Memory B cell (primary cell): ENCODE measurements at places on chromosomes 7 and 10.

DNA sequence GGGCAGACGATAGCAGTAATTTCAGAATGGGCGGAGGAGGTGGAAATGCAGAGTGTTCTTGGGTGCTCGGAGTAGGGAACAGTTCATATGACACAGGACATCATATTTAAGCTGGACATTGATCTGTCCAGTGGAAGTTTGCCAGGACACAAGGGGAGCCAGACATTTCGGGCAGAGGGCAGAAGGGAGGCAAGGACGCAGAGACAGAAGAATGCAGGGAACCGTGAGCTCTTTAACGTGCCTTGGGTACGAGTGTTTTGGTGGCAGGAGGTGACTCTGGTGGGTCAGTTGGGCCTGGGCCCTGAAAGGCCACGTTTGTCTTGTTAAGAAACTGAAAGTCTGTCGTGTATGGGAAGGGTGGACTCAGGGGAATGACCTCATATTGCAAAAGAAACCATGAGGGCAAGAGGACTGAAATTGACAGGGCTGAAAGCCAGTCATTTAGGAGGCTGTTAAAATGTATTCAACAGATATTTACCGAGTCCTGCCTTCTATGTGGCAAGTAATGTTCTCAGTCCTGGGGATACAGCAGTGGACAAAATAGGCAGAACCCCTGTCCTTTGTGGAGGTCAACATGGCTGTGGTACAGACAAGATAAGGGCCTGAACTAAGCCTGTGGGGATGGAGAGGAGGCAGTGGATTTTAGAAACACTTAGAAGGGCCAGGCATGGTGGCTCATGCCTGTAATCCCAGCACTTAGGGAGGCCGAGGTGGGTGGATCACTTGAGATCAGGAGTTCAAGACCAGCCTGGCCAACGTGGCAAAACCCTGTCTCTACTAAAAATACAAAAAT is 2.2 kb downstream of the OPTN start:
- DNase-seq = no peak

GRCh38 chr7:133804127-133804526 is 323.0 kb upstream of the LRGUK start:
- DNase-seq = no peak

DNA sequence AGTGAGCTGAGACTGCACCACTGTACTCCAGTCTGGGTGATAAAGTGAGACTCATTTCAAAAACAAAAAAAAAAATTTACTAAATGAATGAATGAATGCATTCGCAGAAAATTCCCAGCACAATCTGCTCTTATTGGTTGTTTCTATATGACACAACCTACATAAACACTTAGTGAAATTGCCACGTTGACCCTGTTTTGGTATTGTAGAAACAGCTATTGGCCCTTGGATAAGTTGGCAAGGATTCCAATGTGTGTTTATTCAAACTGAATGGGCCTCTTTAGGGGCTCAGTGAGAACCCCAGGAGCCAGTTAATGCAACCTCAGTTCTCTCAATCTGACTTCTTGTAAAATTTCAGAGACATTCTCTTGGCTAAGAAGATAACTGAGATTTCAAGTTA is 66.0 kb downstream of the HHEX start:
- no peak for DNase-seq

- no peak for DNase-seq
These were observed 13.6 kb downstream of the GPRIN2 start for GRCh38 chr10:46542567-46543465.

DNA sequence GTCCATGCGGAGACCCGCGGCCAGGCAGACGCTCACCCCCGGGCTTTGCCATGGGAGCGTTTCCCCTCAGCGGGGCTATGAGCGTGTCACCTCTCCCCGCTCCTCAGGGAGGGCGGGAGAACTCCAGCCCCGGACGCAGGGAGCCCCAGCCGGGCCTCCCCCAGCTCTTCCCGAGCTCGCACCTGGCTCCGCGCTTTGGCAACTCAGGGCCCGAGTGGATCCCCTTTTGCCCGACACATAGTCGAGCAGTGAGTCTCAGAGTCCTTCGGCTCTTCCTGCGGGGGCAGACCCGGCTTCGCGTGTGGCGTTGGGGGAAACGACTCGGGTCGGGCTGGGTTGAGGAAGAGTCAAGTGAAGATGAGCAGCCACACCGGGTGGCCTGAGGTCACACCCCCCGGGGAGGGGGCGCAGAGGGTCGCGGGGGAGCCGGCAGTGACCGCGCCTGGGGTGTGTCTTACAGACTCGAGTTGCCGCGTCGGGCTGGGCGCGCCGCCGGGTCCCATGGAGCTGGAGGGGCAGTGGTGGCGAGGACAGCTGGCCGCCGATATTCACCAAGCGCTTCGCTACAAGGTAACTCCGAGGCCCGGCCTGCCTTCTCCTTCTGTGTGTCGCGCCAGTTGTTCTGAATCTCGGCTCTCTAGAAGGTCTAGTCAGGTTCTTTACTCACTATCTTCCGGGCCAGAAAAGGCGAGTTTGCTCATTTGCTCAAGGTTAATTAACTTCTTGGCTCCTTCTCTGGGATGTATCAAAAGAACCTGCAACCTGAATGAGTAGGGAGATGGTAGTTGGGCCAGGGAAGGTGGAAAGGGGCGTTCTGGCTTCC is 721 bp downstream of the CCNJ start:
- peak; percentile 43 for DNase-seq

DNA sequence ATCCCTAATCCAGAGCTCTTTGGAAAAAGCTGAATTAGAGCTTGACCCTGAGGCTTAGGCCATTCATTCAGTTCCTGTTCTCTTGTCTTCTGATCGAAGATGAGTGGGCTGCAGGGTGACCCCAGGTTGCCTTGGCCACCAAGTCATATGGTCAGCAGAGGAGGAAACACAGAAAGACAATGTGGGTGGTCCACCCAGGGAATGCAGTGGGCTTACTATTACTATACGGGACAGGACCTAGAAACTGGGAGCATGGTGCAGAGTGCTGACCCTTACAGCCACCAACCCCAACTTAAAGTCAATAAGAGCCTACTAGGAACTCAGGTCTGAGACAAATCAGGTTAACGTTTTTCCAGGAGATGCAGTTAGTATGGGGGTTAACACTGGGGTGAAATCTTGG is 200.5 kb downstream of the HERPUD2 start:
- DNase-seq = no peak

DNA sequence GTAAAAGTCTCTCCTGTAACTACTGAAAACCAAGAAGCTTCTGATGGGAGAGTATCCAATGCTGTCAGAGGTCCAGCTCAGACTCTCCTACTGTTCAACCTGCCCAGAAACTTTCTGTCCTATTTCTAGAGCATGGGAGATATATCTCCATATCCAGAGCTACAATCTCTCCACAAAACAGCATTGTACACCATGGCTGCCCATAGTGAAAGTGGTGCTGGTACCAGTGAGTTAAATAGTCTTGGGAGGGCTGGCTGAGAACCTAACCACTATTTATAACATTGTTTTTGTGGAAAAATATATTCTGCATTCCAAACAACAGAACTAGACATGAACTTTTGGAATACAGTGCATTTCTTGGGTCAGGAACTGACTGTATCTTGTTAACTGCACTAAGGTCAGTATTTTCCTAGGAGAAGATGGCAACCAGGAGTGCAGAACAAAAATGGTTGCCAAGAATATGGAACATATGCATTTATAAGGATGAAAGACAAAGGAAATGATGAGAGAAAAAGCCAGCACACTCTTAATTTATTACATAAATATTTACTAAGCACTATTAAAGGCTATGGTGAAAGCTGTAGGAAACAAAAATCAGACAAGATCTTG is 91.9 kb downstream of the ZNF438 start:
- DNase-seq = no peak

DNA sequence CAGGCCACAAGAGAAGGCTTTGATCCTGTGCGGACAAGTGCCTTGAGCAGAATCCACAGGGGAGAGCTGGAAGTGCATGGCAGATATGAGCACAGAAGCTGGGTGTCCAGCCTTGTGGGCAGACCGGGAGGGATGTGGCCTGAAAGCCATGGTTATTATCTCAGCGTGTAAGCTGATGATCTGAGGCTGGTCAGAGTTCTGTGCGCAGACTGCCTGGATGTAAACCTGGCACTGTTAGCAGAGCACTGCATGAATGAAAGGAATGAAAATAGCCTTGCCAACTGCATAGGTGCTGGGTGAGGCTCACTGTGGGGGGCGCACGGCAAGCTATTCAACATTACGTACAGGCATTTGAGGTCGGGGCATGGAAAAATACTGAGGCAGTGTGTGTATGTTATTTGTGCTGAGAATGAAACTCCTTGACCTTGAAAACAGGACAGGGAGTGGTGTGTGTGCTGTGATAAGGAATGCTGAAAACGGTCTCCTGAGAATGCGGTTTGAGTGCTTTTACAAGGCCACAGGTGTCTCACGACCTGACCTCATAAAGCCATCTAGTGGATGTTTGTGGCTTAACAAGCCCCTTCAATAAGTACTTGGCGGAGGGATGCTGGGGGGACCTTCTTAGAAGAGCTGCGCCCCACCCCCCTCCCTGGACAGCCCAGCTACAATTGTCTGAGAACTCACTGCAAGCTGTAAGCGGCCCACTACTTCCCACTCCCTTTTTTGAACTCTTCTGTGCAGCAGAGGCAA is 18.7 kb downstream of the AKR1C1 start:
- no peak for DNase-seq

GRCh38 chr10:76353237-76353851 is 921.9 kb downstream of the LRMDA start:
- no peak for DNase-seq

GRCh38 chr7:75879771-75880184 is 944 bp downstream of the RHBDD2 start:
- no peak for DNase-seq

DNA sequence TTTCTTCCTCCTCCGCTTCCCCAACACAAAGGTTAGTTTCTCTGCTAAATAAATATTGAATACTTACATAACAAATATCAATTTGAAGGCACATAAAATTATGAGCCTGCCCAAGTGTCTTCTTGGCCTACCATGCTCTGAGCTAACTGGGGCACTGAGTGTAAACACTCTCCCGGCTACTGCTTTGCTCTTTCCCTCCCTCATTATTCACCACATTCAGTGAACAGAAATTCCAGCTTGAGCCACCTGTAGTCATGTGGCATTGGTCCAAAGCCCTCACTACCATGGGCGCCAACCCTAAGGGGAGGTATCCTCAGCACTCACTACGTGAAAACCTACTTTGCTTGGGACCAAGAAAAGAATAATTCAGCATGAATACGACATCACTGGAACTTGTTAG is 409.0 kb downstream of the KCNMA1 start:
- DNase-seq = no peak

DNA sequence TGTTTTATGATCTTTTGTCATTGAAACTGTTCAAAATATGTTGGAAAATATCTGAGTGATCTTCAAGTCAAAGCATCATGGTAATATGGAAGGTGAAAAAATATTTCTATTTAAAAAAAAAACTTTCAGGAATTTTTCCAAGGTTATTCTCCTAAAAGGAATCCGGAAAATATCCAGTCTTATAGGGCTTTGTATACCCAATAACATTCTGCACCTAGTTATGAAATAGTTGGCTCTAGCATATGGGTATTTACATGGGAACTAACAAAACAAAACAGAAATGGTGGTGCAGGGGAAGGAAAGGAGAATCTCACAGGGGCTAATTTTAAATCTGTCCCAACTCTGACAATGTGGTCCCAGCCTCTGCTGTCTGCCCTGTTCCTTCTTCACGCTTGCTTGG is 167.1 kb upstream of the RHEB start:
- no peak for DNase-seq

DNA sequence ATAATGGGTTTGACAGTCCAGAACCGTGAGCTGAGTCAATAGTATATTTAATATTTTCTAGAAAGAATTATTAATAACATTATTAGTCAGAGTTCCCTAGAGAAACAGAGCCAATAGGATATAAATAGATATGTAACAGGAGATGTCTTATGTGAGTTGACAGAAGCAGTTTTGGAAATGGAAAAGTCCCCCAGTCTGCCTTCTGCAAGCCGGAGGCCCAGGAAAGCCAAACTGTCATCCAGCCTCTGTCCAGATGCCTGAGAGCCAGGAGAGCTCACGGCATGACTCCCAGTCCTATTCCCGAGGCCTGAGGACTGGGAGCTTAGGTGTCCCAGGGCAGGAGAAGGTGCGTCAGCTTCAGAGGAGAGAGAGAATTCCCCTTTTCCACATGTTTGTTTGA is 286.4 kb upstream of the ADARB2 start:
- no peak for DNase-seq

GRCh38 chr7:134891262-134891695 is 95.0 kb upstream of the AGBL3 start:
- no peak for DNase-seq

GRCh38 chr7:108637049-108637621 is 67.5 kb downstream of the DNAJB9 start:
- DNase-seq = no peak

DNA sequence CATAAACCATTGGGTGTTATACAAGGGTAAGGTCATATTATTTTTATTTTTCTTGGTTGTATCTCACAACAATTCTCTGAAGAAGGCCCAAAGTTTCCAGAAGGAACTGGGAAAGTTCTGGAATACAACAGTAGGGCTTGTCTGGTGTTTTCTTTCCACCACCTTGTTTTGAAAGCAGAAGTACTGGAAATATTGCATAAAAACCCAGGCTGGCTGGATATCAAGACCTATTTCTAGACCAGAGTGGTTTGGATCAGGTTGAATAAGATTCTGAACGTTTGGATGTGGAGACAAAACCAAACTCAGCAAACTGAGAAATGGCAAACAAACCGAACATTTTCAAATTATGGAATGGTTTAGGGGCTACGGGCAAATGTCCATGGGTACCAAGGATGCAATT is 182.6 kb upstream of the FZD8 start:
- DNase-seq = no peak

- DNase-seq = no peak
These were observed 6.4 kb downstream of the CLDN12 start for GRCh38 chr7:90409667-90410066.

DNA sequence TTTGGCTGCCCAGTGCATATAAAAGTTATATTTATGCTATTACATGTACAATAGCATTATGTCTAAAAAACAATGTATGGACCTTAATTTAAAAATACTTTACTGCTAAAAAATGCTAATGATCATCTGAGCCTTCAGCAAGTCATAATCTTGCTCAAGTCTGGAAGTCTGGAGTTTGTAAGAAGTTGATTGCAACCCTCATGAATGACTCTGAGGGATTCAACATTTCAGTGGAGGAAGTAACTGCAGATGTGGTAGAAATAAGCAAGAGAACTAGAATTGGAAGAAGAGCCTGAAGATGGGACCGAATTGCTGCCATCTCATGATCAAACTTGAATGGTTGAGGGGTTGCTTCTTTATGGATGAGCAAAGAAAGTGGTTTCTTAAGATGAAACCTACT is 13.0 kb upstream of the ADAMTS14 start:
- DNase-seq = no peak
